ENCODE measurements at places on chromosomes 4 and X. TPM values are rescaled to one million over a fixed set of nuclear protein-coding genes. Genes with fewer than 3 reads are reported as not detected.

GRCh38 chrX:38277802-38278201 is 49.5 kb downstream of the RPGR start:
- H3K4me1 ChIP-seq = peaks cover 4% of the 10 kb centered on the region
- DNase-seq = no peak
- H3K4me3 ChIP-seq = no peak overlapping the region
- H3K27me3 ChIP-seq = no peaks in the 10 kb centered on the region
- peaks cover 3% of the 10 kb centered on the region for H3K36me3 ChIP-seq

GRCh38 chrX:153102418-153102817 is 30.2 kb downstream of the PNMA6A start:
- H3K4me1 ChIP-seq = no peaks in the 10 kb centered on the region
- H3K4me3 ChIP-seq = no peak overlapping the region
- no peaks in the 10 kb centered on the region for H3K27me3 ChIP-seq

DNA sequence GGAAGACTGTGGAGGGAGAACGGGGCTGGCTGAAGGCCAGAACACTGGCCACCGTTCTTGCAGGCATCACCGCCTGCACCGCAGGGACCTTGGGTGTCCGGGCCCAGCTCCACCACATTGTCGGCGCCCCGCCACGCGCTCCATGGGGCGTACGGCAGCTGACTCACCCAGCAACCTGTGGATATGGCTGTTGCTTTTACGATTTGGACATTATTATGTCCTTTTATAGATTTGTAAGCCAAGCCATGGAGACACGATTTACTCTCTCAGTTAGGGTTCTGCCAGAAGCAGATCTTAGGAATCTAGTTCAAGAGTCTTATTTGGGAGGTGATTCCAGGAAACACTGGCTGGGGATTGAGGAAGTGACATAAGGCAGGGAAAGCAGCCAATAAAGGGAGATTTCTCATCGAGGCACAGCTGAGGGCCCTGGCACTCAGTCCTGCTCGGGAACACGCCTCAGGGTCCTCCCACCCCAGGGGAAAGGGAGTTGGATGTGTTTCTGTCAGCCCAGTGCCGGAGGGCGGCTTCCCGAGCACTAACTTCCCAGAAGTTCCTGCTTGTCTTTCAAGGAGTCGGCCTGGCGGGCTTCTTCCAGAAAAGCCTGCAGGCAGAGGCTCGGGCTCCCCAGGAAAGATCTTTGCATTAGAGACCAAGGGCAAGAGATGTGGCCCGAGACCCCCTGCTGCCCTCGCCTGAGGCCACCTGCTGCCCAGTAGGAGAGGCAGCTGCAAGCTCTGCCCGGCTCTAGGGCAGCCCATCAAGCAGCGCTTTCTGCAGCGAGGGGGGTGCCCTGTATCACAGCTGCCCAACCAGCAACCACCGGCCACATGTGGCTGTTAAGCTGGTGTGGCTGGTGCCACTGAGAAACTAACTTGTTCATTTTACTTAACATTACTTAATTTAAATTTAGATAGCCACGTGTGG is 52.9 kb downstream of the CRMP1 start:
- DNase-seq = no peak
- peaks cover 38% of the 10 kb centered on the region for H3K36me3 ChIP-seq
- no peak overlapping the region for H3K4me3 ChIP-seq
- no peaks in the 10 kb centered on the region for H3K27me3 ChIP-seq
- peaks cover 7% of the 10 kb centered on the region for H3K4me1 ChIP-seq

GRCh38 chr4:152634110-152634760 is 45.6 kb downstream of the TMEM154 start:
- peaks cover 7% of the 10 kb centered on the region for H3K4me1 ChIP-seq
- DNase-seq = no peak
- no peaks in the 10 kb centered on the region for H3K36me3 ChIP-seq
- no peak overlapping the region for H3K27ac ChIP-seq
- H3K4me3 ChIP-seq = no peak overlapping the region
- H3K27me3 ChIP-seq = no peaks in the 10 kb centered on the region

DNA sequence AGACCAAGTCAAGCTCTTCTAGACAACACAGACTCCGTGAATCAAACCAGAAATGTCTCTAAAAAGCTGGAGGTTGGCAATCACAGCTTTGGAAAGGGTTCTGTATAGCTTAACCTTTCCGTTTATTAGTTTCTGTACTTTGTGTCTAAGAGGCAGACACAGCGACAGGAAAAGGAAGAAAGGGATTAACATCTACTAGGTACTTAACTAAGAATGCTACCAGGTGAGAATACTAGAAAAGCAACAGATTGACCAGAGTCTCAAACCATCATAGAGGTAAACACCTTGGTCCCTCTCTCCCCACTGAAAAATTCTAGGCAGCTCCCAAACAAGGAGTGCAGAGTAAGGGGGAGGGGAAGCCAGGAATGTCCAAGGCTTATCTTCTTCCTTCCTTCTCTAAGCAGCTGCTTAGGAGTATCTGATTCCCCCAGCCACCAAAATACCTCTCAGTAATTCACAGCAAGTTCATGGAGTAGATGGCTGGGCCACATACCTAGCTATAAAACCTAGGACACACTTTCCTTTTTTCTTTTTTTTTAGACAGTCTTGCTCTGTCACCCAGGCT is 80.8 kb downstream of the APBB2 start:
- no peaks in the 10 kb centered on the region for H3K27me3 ChIP-seq
- DNase-seq = no peak
- peaks cover 5% of the 10 kb centered on the region for H3K36me3 ChIP-seq
- H3K4me1 ChIP-seq = peaks cover 23% of the 10 kb centered on the region

DNA sequence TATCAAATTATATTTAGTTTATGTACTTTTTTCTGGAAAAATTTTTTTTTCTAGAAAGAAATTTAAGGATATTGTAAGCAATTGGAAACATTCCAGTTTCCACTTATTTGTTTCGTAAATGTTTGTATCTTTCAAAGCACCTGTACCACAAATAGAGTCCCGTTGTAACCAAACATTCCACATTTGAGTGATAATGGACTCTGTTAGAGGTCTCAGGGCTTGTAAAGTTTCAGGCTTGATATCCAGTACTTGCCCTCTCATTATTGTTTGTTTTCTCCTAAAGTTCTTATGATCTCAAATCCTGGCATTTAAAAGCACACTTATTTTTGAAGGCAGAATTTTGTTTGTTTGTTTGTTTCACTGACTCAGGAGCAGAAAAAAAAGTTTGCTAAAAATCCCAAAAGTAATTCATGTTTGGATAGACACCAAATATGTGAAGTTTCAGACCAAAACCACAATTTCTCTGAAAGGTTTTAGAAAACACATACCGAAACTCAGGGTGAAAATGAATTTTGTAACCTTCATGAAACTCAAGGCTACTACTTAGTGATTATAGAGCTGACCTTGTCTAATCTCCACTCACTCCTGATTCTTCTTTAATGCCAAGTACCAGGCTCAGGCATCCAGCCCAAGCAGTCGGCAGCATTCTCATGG is 5.7 kb upstream of the TMEM192 start:
- no peak for DNase-seq
- H3K4me3 ChIP-seq = no peak overlapping the region
- no peaks in the 10 kb centered on the region for H3K36me3 ChIP-seq
- no peak overlapping the region for H3K27ac ChIP-seq

DNA sequence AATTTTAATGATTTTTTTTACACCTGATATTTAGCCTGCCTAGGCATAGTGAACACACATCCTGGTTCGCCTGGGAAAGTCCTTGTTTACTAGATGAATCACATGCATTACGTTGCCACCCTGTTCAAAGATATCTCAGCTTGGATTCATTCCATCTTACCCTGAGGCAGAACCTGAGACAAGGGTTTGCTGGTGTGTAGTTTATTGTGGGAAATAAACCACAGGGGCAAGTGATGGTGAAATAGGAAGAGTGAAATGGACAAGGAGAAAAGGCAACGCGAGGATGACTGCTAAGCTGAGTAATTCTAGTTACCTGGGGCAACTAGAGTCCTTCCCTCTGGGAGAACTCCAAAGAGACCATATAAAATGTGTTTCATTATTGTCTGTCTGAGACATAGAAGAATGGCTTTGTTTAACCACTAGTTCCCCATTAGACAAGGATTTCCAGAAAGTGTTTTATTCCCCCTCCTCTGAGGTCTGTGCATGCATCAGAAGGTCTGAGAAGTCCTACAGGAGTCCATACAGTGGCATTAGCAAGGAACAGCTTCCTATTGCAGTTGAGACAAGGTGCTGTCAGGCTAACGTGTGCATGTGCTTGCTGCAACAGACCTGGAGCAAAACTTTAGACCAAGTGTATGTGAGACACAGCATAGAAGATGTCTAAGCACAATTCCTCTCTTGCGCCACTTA is 797.3 kb upstream of the FRG1 start:
- H3K4me1 ChIP-seq = no peaks in the 10 kb centered on the region
- H3K4me3 ChIP-seq = no peak overlapping the region
- H3K27me3 ChIP-seq = no peaks in the 10 kb centered on the region

DNA sequence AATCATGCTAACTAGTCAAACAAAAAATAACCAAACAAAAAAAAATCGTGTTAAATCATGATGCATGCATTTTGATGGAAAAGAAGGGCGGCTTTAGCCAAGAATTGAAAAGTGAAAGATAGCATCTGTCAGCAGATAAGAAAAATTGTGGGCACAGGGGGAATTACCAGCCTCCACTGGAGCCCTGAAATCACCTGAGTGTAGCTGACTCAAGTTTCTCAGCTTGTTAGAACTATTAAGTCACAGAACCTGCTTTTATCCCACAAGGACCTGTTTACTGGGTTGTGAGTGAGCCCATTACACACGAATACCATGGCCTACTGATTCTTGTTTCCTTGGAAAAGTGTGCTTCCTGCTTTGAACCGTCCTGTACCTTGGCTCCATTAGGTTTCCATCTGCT is 85.2 kb downstream of the COX18 start:
- H3K4me3 ChIP-seq = no peak overlapping the region
- H3K27me3 ChIP-seq = no peaks in the 10 kb centered on the region
- no peaks in the 10 kb centered on the region for H3K36me3 ChIP-seq
- H3K27ac ChIP-seq = no peak overlapping the region

DNA sequence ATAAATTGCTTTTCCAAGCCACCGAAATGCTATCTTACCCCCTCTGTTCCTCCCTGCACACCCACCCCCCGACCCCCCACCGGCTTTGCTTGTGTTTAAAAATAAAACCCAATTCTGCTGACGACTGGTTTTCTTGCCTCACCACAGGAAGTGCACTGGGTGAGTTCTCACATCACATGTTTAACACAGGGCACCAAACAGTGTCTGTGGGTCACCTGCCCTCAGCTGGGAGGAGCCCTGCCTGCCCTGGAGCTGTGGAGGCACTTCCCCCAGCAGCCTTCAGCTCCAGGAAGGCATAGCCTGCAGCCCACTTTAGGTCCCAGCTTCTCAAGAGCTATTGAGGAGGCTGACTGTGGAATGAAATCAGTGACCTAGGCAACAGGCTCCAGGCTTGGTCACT is 8.8 kb downstream of the TMEM255A start:
- H3K4me1 ChIP-seq = peaks cover 10% of the 10 kb centered on the region
- no peak overlapping the region for H3K4me3 ChIP-seq
- no peaks in the 10 kb centered on the region for H3K36me3 ChIP-seq
- H3K27me3 ChIP-seq = peaks cover 37% of the 10 kb centered on the region
- no peak overlapping the region for H3K27ac ChIP-seq
- no peak for DNase-seq

GRCh38 chr4:175091649-175092048 is 173.5 kb downstream of the ADAM29 start:
- no peak overlapping the region for H3K27ac ChIP-seq
- no peak for DNase-seq
- no peaks in the 10 kb centered on the region for H3K27me3 ChIP-seq
- no peak overlapping the region for H3K4me3 ChIP-seq
- H3K36me3 ChIP-seq = no peaks in the 10 kb centered on the region

DNA sequence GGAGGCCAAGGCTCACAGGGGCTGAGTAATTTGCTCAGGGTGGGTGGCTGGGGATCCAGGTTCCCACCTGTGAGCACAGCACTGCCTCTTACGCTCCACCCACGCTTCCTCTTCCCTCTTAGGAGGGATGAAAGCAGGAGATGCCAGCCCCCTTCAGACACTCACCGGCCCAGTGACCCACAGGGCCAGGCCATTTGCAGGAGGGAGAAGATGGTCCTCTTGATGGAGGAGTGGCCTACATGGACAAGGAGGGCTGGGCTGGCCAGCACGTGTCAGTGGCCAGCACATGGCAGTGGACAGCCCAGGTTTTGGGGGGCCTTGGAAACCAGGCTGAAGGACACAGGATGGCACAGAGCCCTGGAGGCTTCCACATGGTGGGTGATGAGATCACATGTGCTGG is 108.1 kb upstream of the PSAPL1 start:
- H3K36me3 ChIP-seq = no peaks in the 10 kb centered on the region
- no peaks in the 10 kb centered on the region for H3K4me1 ChIP-seq
- H3K4me3 ChIP-seq = no peak overlapping the region
- H3K27ac ChIP-seq = no peak overlapping the region
- DNase-seq = no peak

DNA sequence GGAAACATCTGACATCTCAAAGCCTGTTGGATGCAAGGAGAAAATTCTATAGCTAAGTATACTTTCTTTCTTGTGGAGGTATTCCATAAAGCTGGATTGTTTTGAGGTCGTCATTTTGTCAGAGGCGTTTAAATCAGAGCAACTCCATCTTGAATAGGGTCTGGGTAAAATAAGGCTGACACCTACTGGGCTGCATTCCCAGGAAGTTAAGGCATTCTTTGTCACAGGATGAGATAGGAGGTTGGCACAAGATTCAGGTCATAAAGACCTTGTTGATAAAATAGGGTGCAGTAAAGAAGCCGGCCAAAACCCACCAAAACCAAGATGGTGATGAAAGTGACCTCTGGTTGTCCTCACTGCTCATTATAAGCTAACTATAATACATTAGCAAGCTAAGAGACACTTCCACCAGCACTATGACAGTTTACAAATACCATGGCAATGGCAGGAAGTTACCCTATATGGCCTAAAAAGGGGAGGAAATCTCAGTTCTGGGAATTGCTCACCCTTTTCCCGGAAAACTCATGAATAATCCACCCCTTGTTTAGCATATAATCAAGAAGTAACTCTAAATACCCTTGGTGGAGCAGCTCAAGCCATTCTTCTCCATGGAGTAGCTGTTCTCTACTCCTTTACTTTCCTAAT is 11.9 kb downstream of the HSD17B13 start:
- H3K27me3 ChIP-seq = no peaks in the 10 kb centered on the region
- H3K4me1 ChIP-seq = peaks cover 4% of the 10 kb centered on the region
- no peak for DNase-seq
- H3K27ac ChIP-seq = no peak overlapping the region
- H3K4me3 ChIP-seq = no peak overlapping the region

- no peak overlapping the region for H3K27ac ChIP-seq
- H3K27me3 ChIP-seq = no peaks in the 10 kb centered on the region
- peaks cover 15% of the 10 kb centered on the region for H3K4me1 ChIP-seq
- H3K4me3 ChIP-seq = no peak overlapping the region
- DNase-seq = no peak
These were observed 207.4 kb downstream of the MAPK10 start for GRCh38 chr4:86152454-86152853.

DNA sequence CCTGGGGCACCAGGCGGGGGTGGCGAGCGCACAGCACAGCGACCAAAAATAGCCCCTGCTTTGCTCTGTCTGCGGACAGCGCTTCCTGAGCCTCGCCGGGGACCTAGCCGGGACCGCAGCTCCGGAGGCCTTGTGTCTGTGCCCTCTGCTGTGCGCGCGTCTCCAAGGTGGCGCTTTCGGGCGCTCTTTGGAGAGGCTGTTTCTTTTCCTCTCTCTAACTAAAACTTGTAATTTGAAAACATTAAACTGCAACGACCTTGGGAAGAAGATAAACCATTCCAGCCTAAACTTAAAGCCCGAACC is 3.4 kb downstream of the ARX start:
- H3K27me3 ChIP-seq = peaks cover 96% of the 10 kb centered on the region
- H3K4me1 ChIP-seq = peaks cover 13% of the 10 kb centered on the region
- no peaks in the 10 kb centered on the region for H3K36me3 ChIP-seq
- peak overlapping the region; percentile 76 for H3K4me3 ChIP-seq
- no peak overlapping the region for H3K27ac ChIP-seq

Gene ZCCHC12
- 2.8 TPM for total RNA-seq

Gene FAM236A
- total RNA-seq = not detected

Gene PPM1K
- 17.6 TPM for total RNA-seq

Gene ZCCHC18
- total RNA-seq = 9.3 TPM

Gene PWWP3B
- 1.0 TPM for total RNA-seq

Gene MAGEB6B
- total RNA-seq = not detected

Gene POU4F2
- 0.14 TPM for total RNA-seq

Gene TKTL2
- not detected for total RNA-seq
